Left lung (tissue), 14 donors: ENCODE measurements at places on chromosomes 4 and X. TPM values are rescaled to one million over a fixed set of nuclear protein-coding genes. Genes with fewer than 3 reads are reported as not detected.

DNA sequence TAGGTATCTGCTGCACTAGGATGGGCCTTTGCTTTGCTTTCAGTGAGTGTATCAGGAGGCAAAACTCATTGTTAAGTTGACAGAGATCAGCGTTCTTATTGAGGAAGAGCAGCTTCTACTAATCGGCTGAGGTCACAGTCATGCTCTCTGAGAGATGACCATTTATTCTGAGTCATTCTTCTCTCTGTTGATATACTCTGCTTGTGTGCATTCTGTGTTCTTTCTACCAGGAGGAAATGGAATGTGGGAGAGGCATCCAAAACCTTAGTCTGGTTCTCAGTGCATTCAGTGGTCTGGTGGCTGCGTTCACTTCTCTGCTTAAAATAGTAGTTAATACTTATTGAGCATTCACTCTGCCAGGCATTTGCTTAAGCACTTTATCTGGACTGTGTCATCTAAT is 66.2 kb downstream of the RRAGB start:
- H3K27me3 ChIP-seq = no peaks in the 10 kb centered on the region
- no peaks in the 10 kb centered on the region for H3K36me3 ChIP-seq
- H3K27ac ChIP-seq = no peak overlapping the region
- no peak for DNase-seq
- no peak overlapping the region for H3K4me3 ChIP-seq

- no peaks in the 10 kb centered on the region for H3K4me1 ChIP-seq
- H3K27me3 ChIP-seq = no peaks in the 10 kb centered on the region
- H3K36me3 ChIP-seq = no peaks in the 10 kb centered on the region
- H3K27ac ChIP-seq = no peak overlapping the region
- no peak for DNase-seq
- H3K4me3 ChIP-seq = no peak overlapping the region
Observed at GRCh38 chrX:149010013-149010852, 494.9 kb downstream of the IDS start.

DNA sequence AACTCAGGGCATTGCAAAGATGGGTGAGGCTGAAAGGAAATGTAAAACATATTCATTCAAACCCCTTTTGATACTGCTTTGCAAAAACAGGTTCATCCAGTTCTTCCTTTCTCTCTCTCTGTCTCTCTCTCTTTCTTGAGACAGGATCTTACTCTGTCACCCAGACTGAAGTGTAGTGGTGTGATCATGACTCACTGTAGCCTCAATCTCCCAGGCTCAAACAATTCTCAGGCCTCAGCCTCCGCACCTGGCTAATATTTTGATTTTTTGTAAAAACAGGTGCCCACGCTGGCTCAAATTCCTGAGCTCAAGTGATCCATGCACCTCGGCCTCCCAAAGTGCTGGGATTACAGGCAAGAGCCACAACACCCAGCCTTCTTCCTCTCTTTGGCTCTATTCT is 15.6 kb upstream of the DCHS2 start:
- no peak overlapping the region for H3K4me3 ChIP-seq
- no peaks in the 10 kb centered on the region for H3K36me3 ChIP-seq
- no peaks in the 10 kb centered on the region for H3K27me3 ChIP-seq
- H3K4me1 ChIP-seq = no peaks in the 10 kb centered on the region
- DNase-seq = no peak

The RGS12 gene
- 30.4 TPM for total RNA-seq
